NCI-H524 treated with DMSO at 0.1 percent for 48 hours (cell line): ENCODE measurements at places on chromosomes 11 and 22.

DNA sequence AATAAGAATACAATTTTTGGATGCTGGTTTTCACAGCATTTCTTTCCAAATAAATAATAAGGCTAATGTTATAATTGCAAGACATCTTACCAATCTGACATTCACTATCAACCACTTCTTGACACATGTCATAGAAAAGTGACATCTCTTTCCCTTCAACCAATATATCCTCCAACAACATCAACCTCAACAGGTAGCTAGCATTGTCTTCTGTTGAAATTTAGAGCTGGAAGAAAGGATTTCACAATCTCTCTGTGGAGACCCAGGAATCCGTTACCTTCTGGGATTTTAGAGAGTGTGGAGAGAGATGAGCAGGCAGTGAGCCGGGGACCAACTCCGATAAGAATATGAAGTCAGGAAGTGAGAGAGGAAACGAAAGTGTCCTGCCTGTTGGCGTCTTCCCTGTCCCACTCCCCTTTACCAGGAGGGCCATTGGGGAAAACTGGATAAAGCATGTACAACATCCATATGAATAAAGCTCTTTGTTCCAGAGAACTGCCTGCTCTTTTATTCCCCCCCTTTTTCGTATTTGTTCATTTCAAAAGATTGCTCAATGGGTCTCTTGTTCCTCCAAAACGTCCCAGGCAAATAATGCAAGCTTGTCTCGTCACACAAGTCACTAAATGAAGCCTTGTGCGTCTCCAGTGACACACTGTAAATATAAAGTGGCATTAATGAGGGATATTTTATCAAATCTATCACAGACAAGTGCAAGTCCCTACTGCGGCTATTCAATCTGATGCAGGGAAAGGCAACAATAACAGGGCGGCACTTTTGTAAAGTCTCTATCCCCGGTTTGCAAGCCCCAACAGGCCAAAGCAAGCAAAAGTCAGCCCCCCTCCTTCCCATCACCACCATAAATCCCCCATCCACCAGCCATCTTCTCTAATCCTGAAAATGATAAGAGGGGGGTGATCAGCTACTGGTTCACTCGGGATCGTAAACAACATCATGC, 3.4 kb downstream of the CADM1 start:
- DNase-seq: no peak

- DNase-seq: no peak
These were observed 182.3 kb downstream of the BLID start for GRCh38 chr11:121933694-121934093.

GRCh38 chr11:74018331-74019005, 9.6 kb upstream of the UCP3 start:
- DNase-seq: no peak

DNA sequence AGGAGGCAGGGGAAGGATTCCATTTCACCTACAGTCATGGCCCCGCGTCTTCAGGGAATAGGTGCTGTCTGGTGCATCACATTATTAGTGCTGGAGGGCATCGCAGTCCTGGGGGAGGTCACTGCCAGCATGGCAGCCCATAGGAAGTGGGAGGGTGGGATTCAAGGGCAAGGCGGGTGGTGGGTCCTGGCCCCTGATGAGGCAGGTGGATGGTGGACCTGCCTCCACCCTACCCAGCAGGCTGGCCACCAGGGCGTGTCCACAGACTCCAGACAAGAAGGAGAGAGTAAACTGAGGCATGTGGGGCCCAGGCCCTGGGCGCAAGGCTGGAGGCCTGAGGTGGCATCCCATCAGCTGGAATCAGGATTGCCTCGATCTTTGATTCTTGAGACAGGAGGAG, 53.3 kb downstream of the RTN4R start:
- no peak for DNase-seq

DNA sequence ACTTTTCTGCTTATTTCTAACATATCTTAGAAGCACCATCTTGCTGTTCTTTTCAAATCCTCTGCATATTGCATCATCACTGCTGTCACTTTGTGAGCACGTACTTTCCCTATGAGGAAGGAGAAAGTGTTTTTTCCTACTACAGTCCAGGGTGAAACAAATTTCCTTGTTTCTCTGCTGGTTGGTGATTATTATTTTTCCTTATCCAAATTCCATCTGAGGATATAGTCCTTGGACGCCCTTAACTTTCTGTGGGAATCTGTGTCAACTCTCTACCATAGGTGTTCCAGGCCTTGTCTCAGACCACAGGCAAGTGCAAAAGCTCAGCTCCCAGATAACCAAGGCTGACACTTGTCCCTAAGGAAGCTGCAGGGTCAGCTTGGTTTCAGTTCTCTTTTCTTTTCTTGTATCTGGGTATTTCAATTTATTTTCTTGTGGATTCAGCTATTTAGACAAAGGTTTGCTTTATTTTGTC, 29.4 kb upstream of the LYVE1 start:
- no peak for DNase-seq

DNA sequence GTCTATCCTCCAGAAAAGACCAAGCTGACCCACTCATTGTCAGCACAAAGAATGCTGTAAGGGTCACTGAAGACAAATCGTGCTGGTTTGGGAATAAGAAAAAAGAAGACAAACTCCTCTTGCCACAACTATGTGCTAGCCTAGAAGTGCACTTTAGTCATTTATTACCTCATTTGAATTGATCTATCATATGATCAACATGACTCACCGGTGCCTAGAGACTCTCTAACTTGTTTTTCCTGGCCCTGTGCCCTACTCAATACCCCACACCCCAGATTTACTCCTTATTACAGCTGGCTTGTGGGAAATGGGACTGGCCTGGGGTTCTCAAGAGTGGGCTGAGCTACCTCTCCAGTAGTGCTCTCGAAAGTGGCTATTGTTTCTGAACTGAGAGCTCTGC, 35.9 kb upstream of the HORMAD2 start:
- no peak for DNase-seq

DNA sequence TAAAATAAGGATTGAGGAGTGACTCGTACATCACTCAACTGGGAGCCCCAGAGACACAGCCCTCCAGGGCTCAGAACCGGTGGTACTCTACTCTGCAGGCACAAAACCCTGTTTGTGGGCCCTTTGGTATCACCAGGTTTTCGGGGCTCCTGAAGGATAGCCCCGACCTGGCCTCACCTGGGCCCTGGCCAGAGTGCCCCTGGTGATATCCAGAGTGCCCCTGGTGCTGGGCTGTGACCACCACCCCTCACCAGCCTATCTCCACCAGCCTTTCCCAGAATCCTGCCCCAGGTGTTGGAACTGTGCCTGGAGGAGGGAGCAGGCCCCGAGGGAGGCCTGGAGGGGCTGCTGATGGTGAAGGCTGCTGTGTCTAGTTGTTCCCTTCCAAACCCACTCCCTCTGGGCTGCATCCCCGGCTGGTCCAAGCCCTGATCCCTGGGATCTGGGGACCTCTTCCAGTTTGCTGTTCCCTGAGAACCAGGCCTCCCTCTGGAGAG, 2.2 kb upstream of the GGT5 start:
- DNase-seq: no peak

- no peak for DNase-seq
These were observed 1.7 kb downstream of the IL17REL start for GRCh38 chr22:50010676-50011446.

GRCh38 chr11:37527545-37527944, 929.5 kb upstream of the RAG2 start:
- no peak for DNase-seq

GRCh38 chr11:119237515-119237914, 31.4 kb downstream of the CBL start:
- no peak for DNase-seq

DNA sequence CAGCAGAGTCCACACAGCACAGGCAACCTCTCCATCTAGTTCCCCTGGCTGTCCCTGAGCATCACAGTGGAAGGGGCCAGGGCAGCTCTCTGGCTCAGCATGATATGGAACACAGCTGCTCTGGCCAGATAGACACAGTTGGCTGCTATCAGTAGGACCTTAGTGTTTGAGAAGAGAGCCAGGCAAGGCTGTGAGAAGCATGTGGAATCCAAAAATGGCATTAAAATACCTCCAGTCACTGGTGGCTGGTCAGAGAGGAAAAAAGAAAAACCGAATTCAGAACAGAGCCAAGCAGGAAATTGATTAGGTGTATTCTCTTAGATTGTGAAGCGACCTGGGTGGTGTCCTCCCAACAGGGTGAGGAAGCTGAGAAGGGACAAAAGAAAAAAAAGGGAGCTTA, 27.9 kb downstream of the SERPINH1 start:
- DNase-seq: no peak

GRCh38 chr11:8056810-8057463, 24.1 kb upstream of the TUB start:
- DNase-seq: no peak

- DNase-seq: no peak
These were observed 359.5 kb upstream of the C11orf87 start for GRCh38 chr11:109062445-109062844.

- DNase-seq: no peak
These were observed 4.2 kb upstream of the LRRC32 start for GRCh38 chr11:76674517-76675400.

DNA sequence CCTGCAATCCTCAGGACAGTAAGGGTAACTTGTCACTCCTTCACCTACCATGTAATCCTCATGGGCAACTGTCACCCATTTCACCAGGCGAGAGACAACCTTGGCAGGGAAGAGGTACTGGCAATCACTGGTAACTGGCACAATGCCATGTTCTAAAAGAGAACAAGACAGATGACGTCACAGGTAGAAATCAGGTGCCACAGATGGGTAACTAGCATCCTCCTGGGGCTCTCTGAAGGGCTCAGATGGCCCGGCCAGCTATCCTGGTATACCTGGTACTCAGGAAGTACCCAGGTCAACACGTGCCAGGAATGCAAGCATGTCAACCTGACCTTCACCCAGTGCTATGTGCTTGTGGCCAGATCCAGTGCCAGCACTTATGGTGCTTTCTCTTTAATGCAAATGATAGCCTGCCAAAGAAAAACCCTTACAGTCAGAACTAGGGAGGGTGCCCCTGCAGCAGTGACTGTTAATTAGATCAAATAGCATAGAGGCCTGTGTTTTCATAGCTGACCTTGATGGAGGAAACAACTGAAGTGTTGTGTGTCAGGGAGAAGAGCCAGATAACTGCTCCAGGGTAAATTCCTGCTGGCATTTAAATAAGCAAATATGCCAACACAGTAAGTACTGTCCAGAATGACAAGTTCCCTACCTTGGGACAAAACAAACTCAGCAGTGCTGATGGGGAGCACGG, 36.2 kb downstream of the THOC5 start:
- DNase-seq: no peak

DNA sequence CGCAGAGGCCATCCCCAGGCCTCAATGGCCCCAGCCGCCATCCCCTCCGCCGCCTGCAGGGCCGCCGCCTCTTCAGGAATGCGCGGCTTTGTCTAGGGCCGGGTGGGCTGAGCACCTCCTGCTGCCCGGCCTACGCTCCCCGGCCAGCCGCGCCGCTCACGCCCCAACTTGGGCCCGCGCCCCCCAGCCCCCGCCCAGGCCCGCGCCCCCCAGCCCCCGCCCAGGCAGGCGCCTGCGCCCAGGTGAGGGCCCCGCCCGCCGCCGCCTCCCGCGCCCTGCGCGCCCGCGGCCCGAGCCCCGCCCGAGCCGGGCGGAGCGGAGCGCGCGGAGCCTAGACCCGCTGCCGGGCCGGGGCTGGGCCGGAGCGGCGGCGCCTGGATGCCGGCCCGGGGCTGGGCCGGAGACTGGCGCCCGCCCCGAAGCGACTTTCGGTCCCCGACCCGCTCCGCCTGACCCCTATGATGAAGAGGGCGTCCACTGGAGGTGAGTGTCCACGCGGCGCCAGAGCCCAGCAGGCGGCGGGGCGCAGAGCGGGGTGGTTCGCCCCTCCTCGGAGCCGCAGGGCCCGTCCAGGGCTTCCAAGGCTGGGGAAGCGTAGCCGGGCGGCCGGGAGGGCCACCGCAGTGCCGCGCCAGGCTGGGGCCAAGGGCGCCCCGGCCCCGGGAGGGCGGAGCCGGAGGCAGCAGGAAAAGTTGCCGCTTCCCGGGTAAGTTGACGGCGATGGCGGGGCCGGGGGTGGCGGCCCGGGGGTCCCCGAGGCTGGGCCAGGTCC, 34.3 kb upstream of the PRODH start:
- DNase-seq: no peak

DNA sequence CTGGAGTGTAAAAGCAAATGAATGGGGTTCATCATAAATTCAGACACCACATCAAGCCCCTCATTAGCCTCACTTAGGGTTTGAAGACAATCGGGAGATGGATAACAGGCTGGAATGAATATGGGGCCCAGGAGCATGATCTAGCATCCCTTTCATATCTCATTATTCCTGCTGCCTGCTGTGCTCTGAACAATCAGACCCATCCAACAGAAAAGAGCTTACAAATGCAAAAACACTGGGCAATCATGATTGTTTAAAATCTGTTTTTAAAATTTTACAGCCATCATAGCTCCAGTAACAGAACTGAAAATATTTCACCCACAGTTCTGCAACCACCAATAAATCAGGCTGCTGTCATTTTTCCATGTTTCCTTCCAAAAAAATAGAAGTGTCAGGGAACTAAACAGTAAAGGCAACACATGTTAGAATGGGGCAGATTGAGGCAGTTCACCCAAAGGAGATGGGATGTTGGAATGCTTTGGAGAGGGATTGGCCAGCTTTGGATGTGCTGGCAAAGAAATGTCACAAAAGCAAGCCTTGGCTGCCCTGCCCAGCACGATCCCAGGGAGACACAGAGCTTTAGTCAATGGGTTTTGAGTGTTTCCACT, 47.8 kb upstream of the BMAL1 start:
- peak; percentile 20 for DNase-seq

DNA sequence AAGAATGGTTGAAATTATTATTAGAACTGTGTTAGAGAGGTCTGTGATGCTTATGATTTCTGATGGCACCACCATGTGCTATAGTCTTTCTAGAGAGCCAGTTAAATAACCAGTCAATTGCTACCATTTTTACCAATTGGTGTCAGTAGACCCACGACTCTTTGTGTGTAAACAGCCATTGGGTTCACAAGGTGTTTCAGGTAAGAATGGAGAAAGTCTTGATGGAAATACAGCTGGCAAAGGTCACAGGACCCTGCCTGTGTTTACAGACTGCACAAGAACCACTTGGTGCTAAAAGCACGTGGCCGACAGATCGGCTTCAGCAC, 30.5 kb upstream of the OR10G7 start:
- DNase-seq: no peak

DNA sequence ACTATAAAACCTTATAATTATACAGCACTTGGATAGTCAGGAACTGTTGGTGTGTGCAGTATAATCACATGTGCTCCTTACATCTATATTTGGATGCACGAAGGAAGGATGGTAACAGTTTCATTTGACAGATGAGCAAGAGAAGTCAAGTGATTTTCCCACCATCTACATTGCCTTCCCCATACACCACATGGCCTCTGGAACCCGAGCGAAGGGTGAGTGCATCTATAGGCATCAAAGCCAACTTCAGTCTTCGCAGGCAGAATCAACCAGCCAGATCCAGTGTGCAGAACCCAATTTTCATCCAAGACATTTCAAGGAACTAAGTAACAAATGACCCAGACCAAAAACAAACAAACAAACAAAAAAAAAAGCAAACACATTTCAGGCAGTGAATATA, 85.1 kb upstream of the BLID start:
- no peak for DNase-seq

DNA sequence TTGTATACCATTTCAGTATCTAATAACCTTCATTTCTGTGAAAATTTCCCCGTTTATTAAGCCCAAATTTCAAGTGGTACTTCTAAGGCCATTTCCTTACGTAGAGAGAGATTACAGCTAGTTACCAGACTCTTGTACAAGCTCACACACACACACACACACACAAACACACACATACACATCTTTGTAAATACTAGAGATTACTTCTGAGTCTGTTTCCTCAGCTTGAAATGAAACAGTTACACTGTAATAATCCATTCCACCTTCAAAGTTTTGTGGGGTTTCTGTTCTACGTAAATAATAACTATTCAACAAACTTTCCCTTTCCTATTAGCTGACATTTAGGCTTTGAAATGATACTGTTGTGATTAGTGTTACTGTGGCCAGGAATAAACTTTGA, 6.2 kb downstream of the POGLUT3 start:
- no peak for DNase-seq
